ENCODE measurements at places on chromosomes 6 and 20. TPM values are rescaled to one million over a fixed set of nuclear protein-coding genes. Genes with fewer than 3 reads are reported as not detected.

DNA sequence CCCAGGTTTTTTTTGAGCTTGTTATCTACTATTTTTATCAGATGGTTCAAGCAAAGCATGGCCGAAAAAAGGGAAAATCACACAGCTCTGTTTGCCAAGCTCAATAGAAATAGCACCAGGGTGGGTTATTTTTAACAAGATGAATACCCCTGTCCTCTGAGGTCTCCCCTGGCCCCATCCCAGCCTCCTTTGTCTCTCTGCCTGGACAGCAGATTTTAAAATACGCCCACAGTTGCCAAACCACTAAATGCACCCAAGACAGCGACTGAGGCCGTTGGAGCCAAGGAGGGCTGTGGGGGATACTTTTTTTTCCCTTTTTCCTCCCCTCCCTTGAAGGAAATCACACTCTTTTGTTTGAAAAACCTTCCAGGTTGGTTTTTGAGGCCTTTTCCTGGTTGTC is 106.6 kb downstream of the VEGFA start:
- no peak for DNase-seq

- no peak for DNase-seq
These were observed 804 bp downstream of the ELOVL5 start for GRCh38 chr6:53347921-53348370.

DNA sequence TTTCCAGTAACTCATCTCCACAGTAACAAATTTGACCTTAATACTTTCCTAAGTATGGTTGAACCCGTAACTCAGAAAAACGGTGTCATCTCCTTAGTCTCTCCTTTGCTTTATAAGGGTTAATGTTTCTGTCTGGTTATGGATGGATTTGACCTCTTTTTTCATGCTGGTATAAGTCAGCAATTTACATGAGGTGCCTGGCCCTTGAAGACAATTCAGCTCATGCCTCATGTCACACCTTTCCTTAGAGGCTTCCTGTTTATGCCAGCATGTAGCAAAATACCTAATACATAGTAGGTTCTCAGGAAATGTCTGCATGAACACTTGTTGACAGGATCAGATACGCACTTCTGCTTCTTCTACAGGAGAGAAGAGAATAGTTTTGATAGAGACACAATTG is 37.7 kb upstream of the C20orf144 start:
- no peak for DNase-seq

- DNase-seq, result no peak
These were observed 16.6 kb downstream of the POM121L2 start for GRCh38 chr6:27295301-27296079.

GRCh38 chr6:82976179-82976578 is 89.5 kb downstream of the UBE3D start:
- DNase-seq, result no peak

DNA sequence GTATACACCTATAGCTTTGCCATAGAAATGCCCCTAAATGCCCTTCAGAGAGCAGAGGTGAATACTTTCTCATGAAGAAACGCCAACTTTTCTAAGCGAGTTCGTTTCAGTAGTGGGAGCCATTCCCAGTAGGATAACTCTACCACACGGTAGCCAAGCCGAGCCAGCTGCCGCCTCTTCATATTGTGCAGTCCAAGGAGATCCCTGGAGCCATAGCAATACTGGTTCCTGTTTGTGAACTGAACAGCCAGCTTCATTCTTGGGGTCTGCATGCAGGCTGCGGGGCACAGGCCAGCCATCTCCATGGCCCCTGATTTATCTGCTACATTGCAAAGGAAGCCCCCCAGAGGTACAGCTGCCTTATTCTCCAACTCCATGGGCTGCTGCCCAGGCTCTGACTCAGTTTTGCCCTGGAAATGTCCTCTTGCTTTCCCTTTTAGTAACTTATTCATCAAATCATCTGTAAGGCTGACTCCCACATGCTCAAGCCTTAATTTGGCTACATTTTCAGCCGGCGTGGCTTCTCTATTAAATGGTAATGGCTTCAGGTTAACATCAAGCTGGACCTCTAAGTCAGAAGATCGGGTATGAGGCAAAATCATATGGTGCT is 12.8 kb downstream of the FASTKD5 start:
- DNase-seq, result no peak

DNA sequence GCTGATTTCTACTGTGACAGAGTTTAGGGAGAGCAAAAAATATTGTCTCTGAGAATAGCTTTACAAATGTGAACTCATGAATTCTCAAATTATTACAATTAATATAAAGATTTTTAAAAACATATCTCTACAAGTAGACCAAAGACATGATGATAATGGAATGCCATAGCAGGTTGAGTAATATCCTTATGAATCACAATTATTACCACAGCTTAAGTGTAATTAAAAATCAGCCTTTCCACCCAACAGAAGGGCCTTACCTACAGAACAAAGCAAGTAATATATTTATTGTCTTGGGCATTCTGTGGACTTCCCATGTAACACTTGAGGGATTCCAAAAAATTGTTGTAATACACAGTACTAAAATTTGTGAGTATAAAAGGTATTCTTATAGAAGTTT is 1099.6 kb upstream of the GJE1 start:
- no peak for DNase-seq

DNA sequence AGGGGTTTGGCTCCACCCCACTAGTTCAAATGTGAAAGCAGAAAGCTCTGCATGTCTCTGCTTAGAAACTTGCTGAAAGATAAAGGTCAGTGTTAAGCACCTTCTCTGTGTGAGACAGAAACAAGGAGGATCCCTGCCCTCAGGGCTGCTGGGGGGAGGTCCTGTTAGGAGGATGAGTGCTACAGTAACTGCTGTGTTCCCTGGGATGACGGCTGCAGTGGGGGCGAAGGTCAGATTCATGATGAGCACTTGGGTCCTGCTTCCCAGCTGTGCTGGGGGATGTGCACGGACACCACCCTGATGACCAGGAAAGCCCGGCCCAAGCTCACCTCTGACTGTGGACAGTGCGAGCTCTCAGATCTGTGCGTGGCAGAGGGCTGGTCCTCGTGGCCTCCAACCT is 252.6 kb downstream of the DLL1 start:
- no peak for DNase-seq

GRCh38 chr6:24205020-24205492 is 79.0 kb downstream of the NRSN1 start:
- peak; percentile 6 for DNase-seq

- no peak for DNase-seq
These were observed 475.8 kb upstream of the JARID2 start for GRCh38 chr6:14770040-14770439.

DNA sequence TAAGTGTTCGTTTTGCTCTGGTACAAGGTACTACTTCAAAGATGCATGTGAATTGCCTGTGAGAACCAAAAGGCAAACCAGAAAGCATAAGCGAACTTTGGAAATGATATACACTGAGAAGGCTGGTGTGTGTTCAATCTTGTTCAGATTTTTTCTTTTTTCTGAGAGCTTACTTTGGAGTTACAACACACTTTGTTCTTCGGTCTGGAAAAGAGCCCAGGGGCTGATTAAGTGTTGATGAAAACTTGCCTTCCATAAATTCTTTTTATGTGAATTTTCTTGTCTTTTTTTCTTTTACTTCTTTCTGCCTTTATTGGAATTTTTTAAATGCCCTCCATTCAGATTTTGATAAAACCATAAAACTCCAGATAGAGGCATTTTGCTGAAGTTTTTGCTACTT is 395.1 kb upstream of the SASH1 start:
- no peak for DNase-seq

GRCh38 chr20:23096097-23096496 is 10.0 kb upstream of the CD93 start:
- no peak for DNase-seq

DNA sequence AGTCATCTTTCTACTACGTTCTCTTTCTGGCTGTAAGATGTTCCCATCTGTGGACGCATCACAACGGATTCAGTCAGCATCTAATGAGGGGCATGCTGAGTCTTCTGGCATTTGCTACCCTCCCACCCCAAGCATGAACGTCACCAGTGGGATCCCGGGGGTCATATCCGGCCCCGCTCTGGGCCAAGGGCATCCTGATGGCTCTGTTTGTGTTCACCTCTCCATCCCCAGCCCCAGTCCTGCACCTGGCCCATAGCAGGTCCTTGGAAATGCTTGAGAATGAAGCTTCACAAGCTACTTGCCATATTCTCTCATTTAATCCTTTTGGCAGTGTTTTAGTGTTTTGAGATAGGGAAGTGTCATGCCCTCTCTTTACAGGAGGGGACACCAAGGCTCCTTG is 14.9 kb downstream of the APCDD1L start:
- no peak for DNase-seq

- no peak for DNase-seq
These were observed 56.3 kb downstream of the PXDC1 start for GRCh38 chr6:3695065-3695817.

GRCh38 chr20:61871160-61871559 is 194.5 kb downstream of the TAF4 start:
- no peak for DNase-seq

GRCh38 chr6:127841811-127842210 is 59.0 kb downstream of the THEMIS start:
- no peak for DNase-seq

The SLC35F1 gene
- polyA plus RNA-seq, result 0.03 TPM

The PI16 gene
- not detected for polyA plus RNA-seq

GRCh38 chr20:62694868-62695267 is 13.8 kb upstream of the NTSR1 start:
- DNase-seq, result no peak

DNA sequence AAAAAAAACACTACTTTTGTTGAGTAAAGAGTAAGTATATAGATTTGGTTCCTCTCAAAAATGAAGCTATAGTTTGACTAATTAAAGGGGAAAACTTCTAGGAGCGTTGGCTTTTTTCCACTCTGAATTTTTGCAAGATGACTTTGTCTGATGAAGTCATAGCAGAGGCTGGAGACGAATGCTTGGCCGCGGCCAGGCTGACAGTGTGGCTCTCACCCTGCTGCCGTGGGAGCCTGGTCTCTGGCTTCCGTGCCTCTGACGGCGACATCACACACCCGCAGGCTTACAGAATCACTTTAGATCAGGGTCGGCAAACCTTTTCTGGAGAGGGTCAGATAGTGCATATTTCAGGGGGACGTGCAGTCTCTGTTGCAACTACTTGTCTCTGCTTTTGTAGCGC is 145.0 kb downstream of the PHACTR3 start:
- no peak for DNase-seq

The CDYL gene
- 20.1 TPM for polyA plus RNA-seq

- DNase-seq, result no peak
These were observed 312.0 kb downstream of the ZFAND3 start for GRCh38 chr6:38131527-38131965.

DNA sequence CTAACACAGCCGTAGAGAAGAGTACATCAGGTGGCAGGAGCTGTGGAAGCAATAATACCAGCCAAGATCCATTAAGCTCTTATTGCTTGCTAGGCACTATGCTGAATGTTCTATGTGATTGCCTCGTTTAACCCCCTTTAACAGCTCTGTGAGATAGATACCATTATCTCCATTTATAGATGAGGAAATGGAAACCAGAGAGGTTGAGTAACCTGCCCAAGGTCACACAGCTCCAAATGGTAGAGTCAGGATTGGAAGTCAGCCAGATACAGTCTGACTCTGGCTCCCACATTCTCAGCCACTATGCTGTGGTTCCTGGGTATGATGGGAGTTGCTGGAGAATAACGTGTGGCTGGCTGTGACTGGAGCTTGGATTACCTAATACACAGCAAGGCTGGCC is 92.4 kb downstream of the DLGAP4 start:
- DNase-seq, result no peak

- DNase-seq, result no peak
These were observed 88.6 kb downstream of the PSMB1 start for GRCh38 chr6:170464524-170464979.

DNA sequence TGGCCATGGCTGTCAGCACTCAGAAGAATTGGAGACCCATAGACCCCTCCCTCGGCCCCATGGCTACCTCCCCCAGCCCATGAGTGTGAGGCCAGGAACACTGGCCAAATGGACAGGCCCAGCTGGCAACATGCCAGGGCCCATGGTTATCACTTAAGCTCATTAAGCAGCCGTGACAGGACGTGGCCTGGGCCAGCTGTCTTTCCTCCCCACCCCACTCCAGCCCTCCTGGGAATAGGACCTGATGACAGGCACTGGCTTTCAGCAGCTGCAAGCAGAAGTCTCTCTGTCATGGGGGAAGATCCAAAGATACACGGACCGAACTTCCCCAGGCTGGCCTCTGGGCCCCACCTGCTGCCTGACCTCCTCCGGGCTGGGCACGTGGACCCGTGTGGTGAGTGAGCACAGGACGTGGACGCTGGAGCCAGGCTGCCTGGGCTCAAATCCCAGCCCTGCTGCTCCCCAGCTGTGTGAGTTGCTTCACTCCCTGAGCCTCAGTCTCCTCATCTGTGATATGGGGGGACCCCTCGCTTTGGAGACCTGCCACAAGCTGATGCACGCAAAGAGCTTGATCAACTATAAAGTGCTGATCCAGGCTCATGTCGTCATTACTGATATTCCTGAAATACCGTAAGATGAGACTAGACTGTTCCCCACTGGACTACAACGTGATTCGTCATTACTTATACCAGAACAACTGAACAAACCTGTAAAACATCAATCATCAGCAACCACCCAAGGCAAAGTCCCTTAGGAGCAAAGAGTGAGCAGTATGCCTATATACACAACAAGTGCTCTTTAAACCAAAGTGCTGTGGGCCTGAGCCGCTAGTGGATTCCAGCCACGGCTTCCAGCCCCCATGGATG is 22.0 kb upstream of the VSTM2L start:
- DNase-seq, result no peak

- DNase-seq, result peak; percentile 80
These were observed at the start of gene CGAS for GRCh38 chr6:73452107-73452461. Gene CGAS (minus strand): TSS chr6:73452297. CDS start chr6:73452181, 116 bp downstream.

The LINC00237 gene
- polyA plus RNA-seq, result not detected

DNA sequence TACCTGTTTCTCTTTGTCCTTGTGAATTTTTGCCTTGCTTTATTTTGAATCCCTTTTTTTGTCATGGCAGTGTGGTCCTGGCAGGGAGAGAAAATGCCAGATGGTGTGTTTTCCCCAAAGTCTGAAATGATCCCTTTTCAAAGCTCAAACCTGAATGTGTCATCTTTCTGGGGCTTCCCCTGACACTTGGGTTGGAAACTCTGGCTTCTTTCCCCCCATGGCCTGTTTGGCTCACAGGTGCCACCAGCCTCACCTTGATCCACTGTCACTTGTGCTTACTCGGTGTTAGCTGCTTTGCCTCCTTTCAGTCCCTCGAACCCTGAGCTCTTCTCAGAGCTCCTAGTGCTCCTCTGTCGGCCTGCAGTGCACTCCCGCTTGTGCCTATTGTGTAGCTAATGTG is 22.3 kb downstream of the MYBL2 start:
- DNase-seq, result no peak

The ZNF831 gene
- polyA plus RNA-seq, result not detected

DNA sequence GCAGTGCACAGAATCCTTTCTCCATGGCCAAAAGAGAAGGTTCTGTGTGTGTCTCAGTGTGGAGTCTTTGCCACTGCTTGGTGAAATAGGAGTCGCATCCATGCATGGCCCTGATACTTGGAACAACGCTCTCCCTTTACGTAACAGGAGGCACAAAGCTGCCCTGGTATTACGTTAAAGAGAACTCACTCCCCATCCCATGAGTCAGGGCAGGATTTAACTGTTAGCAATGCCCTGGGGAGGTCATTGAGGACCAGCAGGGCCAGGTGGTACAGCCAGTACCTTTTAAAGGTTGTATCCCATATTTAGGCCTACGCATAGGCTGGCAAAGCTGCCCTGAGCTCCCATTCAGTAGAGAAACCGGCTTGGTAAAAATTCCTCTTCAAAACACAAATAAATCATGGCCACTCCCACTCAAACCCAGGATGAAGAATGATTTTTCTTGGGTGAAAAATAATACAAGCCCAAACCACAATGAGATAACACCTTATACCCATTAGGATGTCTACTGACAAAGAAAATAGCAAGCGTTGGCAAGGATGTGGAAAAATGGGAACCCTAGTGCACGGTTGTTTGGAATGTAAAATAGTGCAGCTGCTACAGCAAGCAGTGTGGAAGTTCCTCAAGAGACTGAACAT is 37.1 kb downstream of the MYLK4 start:
- no peak for DNase-seq

All from A549 (cell line).